HFFc6 (cell line): ENCODE measurements at places on chromosomes 11 and 22. TPM values are rescaled to one million over a fixed set of nuclear protein-coding genes. Genes with fewer than 3 reads are reported as not detected.

Gene OOSP1
- not detected in 3 replicates for total RNA-seq

Gene MS4A2
- not detected in 3 replicates for total RNA-seq

Gene OR6A2
- total RNA-seq = 0.09 TPM in 1 of 3 replicates, not detected in the others

Gene SOX10
- total RNA-seq = not detected in 3 replicates

Gene DSCAML1
- not detected in 3 replicates for total RNA-seq

Gene CCDC15
- total RNA-seq = 1.6 to 3.2 TPM (median 3.0 TPM) in 3 replicates
